Stimulated activated CD8-positive, alpha-beta memory T cell treated with anti-CD3 and anti-CD28 coated beads, Interleukin-4, amount 100 ng/mL, for 4 hours (primary cell): ENCODE measurements at places on chromosomes 1 and 21.

GRCh38 chr1:232980355-232980978 lies 30.1 kb downstream of the NTPCR start:
- no peak for DNase-seq

DNA sequence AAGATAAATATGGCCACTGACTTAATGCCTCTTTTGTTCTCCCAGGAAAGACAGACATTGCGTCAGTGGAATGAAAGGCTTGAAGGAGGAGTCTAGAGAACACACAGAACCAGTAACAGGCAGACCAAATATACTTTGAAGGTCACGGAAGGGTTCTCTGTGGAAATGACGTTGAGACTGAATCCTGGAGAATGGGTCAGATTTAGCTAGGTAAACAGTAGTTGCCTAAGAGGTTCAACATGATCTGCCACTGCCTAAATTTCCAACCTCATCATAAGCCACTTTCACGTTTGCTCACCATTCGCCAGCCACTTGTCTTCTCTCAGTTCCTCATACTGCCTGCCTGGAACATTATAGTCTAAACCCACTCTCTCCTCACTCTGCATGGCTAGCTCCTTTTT lies 20.5 kb downstream of the PLA2G4A start:
- no peak for DNase-seq

- DNase-seq, result no peak
These were observed 32.9 kb downstream of the ARHGEF10L start for GRCh38 chr1:17572264-17572985.

DNA sequence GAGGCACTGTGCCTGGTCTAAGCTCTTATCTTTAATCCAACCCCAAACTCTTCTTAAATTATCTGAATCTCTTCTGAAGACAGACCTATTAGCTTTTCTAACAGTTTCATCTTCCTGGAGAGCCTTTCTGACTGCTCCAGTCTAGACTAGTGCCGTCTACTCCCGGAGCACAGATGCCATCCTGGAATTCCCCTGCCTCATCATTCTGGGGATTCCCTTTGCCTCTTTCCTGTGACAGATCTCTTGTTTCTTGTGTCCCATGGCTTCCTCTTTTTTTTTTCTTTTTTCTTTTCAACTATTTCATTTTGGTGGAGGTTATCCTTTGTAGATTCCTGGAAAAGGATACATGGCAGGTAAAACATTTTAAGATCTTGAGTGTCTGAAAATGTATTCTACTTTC lies 11.7 kb downstream of the SEMA4A start:
- DNase-seq, result no peak
